Uterus (tissue), 4 donors: ENCODE measurements at places on chromosomes 12 and 14.
A peak's percentile ranks its signal among the peaks of the same experiment; 100 is the strongest.

GRCh38 chr12:76255692-76256091, 92.5 kb downstream of the BBS10 start:
- no peak for DNase-seq

- DNase-seq = no peak
Observed at GRCh38 chr12:12229556-12230092, 37.2 kb downstream of the LRP6 start.

- DNase-seq = peak; percentile 29
Observed at GRCh38 chr12:3753544-3754284, 805 bp upstream of the CRACR2A start.

- DNase-seq = no peak
Observed at GRCh38 chr14:29528889-29529288, 398.8 kb downstream of the PRKD1 start.

- no peak for DNase-seq
Observed at GRCh38 chr12:13992585-13992984, 11.2 kb upstream of the GRIN2B start.

GRCh38 chr12:64836856-64837255, 12.4 kb downstream of the TBC1D30 start:
- DNase-seq = no peak

DNA sequence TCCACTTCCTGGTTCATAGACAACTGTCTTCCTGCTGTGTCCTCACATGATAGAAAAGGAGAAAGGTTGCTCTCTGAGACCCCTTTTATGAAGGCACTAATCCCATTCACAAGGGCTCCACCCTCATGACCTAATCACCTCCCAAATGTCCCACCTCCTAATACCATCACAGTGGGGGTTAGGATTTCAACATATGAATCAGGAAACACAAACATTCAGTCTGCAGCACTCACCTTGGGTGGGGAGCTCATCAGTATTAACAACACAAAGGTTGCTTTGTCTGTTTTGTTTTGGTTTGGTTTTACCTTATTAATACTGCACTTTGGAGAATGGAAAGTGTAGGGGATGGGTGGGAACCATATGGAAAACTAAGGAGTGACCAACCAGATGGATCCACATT, 10.5 kb upstream of the SMCO2 start:
- no peak for DNase-seq

GRCh38 chr12:63406781-63407180, 255.8 kb upstream of the AVPR1A start:
- DNase-seq = no peak

- no peak for DNase-seq
Observed at GRCh38 chr12:120010661-120011230, 21.7 kb downstream of the BICDL1 start.

DNA sequence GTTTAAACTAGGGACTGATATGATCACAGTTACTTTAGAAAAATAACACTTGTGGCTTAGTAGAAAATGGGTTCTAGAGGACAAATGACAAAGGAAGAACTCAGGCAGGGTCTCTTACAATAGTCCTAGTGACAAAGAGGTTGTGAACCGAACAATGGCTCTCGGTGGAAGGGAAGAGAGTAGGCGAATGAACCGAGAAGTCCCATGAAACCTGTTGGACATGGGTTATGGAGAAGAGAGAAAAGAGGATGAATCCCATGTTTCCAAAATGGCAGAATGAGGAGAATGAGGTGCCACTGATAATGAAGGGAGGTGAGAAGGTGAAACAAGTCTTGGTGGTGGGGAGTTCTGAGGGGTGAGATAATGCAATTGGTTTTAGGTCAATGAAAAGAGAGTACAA, 94.1 kb downstream of the PPM1H start:
- no peak for DNase-seq

DNA sequence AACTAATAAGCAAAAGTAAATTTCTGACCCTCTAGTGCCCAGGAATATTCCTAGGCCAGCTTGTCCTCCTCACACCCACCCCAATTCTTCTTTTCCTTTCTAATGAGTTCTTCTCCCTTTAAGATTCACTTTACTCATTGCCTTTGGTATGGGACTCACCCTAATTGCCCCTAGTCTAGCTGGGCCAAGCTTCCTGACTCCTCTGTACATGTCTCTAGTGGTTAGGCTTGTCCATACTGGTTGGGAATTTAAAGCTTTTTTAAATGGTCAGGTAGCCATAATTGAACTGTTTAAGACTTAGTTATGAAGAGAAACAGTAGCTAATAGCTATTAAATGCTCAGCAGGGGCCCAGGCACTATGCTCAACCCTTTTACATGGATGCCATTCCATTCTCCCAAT, 248.2 kb downstream of the C12orf42 start:
- no peak for DNase-seq
